ENCODE measurements at places on chromosomes 7 and 10.

GRCh38 chr7:96034940-96035727 is 262.8 kb downstream of the DYNC1I1 start:
- DNase-seq = no peak

- DNase-seq = no peak
Measured at GRCh38 chr7:18638594-18639452, 143.3 kb downstream of the HDAC9 start.

GRCh38 chr10:123270221-123270620 is 116.0 kb downstream of the BUB3 start:
- DNase-seq = no peak

- DNase-seq = no peak
Measured at GRCh38 chr10:4514445-4515108, 311.4 kb upstream of the AKR1E2 start.
